ENCODE measurements at places on chromosomes 6 and 20. TPM values are rescaled to one million over a fixed set of nuclear protein-coding genes. Genes with fewer than 3 reads are reported as not detected.

TTLL9 gene
- 0.37 TPM for total RNA-seq

SLPI gene
- total RNA-seq: not detected

IPCEF1 gene
- total RNA-seq: not detected

AVP gene
- not detected for total RNA-seq

DNA sequence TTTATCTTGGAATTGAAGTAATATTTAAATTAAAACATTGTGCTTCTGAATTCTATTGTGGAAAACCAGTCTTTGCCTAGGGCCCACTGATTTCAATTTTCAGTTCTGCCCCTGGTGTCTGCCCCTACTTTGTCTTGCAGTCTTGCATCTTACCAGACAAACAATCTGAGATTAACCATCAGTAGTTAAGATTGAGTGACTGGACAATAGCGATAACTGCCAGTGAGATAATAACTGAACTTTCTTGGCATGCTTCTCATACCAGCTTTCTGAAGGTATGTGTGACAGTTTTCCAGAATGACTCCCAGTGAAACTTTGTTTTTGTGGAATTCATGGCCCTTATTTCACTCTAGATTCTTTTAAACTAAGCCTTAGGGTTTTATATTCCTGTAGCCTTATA, 53.5 kb downstream of the KCNQ5 start:
- DNase-seq: no peak

DNA sequence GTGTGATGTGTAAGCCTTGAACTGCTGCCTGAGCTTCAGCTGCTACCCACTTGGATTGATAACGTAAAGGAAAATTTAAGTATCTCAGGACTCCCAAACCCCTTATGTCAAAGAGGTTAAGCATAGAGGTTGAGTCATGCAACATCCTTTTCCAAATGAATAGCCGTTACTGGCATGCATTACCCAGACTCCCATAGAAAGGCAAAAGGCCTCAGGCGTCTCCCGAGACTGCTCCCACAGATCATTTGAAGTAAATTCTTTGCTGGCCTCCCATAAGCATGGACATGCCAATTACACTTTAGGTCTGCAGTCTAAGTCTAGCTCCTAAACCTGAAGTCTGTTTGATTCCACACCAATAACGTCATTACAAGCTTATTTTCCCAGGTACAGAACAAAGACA, 14.7 kb downstream of the IPCEF1 start:
- DNase-seq: no peak

GRCh38 chr6:121838842-121839241, 403.4 kb downstream of the GJA1 start:
- DNase-seq: no peak

- DNase-seq: no peak
Measured at GRCh38 chr6:169162752-169163407, 90.8 kb downstream of the THBS2 start.

DNA sequence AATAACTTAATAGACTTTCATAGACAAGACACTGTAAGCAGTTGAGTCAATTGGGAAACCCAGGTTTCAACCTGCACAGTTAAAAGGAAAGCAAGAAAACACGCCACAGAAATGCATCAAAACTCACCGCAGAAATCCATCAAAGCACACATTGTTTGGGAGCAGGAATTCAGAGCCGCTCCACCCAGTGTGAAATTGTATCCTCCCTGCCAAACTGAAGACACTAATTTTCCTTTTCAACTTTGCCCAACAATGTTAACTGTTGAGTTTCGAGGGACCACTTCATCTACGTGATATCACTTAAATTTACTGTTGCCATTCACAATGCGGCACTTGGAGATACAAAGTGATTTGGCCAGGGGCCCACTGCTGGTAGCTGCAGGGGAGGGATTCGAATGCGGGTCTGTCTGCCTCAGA, 92.7 kb downstream of the DACT2 start:
- DNase-seq: no peak

DNA sequence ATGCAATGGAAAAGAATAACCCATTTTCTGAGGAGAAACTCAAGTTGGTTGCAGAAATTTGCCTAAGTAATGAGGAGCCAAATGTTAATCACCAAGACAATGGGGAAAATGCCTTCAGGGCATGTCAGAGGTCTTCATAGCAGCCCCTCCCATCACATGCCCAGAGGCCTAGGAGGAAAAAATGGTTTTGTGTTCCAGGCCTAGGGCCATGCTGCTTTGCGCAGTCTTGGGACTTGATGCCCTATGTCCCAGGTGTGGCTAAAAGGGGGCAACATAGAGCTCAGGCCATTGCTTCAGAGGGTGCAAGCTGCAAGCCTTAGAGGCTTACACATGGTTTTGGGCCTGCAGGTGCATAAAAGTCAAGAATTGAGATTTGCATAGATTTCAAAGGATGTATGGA, 485.9 kb downstream of the EYS start:
- no peak for DNase-seq
